ENCODE measurements at places on chromosomes 11 and 22.

- DNase-seq = no peak
Measured at GRCh38 chr11:122852796-122853160, 14.5 kb downstream of the CRTAM start.

DNA sequence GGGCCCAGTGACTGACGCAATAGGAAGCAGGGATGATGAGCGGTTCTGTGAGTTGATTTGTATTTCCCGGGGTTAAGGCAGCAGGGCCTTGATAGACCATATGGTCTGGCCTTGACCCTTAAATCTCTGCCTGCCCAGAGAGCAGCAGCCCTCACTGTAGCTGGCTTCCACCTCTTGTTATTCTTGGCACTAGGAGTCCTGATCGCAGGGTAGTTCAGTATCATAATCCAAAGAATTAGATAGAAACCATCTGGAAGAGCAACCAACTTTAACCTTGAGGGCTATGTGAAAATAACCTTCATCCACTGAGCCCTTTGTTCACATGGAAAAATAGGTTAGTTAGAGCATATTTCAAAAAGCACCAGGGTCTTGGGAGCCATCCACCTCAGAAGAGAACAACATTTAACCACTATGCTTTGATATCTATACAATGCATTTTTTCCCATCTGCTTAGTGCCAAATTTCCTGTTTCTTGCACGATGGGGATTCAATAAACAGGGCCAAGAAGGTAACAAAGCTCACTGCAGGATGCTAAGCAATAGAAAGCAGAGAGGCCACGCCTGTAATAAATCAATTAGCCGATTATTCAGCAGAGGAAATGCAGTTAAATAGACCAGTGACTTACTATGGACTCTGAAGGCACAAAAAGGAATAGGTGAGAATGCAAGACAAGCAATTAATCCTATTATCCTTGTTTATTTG is 761.3 kb downstream of the OPCML start:
- no peak for DNase-seq

GRCh38 chr11:64772303-64773018 is 5.9 kb downstream of the SF1 start:
- no peak for DNase-seq

- no peak for DNase-seq
Measured at GRCh38 chr11:71222318-71223080, 29.9 kb downstream of the SHANK2 start.

GRCh38 chr11:117061256-117061655 is 37.0 kb downstream of the SIK3 start:
- no peak for DNase-seq

GRCh38 chr11:67073908-67074307 is 17.3 kb downstream of the RHOD start:
- DNase-seq = no peak

DNA sequence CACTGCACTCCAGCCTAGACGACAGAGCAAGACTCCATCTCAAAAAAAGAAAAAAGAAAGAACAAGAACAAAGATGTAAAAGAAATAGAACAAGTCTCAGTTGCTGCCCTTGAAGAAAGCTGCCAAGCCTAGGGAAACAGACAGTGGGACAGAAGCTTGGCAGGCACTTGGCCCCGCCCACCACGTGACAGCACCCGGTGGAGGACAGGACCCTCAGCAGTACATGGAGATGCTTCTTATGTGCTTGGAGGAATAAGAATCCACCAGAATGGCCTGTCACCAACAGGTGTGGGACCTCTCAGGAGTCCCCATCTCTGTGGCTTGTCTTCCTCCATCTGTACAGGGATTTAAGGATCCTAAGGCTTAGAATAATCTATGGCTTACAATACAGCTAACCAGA is 7.6 kb upstream of the TMPRSS6 start:
- no peak for DNase-seq

GRCh38 chr22:46736705-46737104 is 1.3 kb downstream of the CERK start:
- no peak for DNase-seq

GRCh38 chr11:12362857-12363256 is 14.5 kb upstream of the PARVA start:
- no peak for DNase-seq

GRCh38 chr11:128260398-128260797 is 327.0 kb downstream of the ETS1 start:
- DNase-seq = no peak

DNA sequence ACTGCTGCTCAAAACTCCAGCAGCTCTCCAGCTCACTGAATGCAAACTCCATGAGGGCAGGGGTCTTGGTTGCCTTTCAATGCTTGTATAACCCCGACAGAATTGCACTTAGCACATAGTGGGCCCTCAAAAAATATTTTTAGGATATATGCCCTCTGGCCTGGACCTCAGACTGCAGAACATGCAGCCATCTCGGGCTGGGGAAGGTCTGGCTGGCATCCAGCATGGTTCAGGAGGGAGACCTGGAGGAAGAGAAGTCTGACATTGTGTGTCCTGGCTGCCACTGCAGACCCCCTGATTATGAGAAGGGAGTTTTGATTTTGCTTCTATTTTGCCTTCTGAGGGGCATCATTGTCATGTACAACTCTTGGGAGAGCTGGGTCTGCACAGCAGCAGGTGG is 109.5 kb upstream of the PARVA start:
- no peak for DNase-seq

GRCh38 chr22:42410708-42411107 is 21.5 kb downstream of the NFAM1 start:
- no peak for DNase-seq

DNA sequence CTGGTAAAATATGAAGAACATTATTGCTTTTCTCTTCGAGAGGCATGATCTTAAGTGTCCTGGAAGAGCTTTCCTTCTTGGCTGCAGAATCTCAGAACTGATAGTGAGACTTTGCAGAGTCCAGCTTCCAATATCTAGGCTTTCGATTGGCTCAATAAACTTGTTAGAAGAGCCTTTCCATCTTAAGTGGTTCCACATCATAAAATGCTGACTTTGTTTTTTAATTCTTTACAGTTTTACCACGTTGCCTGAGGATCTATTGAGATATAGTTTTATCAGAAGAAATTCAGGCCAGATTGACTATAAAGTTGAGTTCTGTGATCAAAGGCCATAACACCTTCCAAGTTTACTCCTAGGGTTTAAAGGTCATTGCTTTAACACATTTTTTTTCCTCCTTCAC is 15.6 kb upstream of the DNAJB7 start:
- no peak for DNase-seq

- DNase-seq = no peak
Measured at GRCh38 chr11:34006876-34007275, 44.7 kb upstream of the CAPRIN1 start.

DNA sequence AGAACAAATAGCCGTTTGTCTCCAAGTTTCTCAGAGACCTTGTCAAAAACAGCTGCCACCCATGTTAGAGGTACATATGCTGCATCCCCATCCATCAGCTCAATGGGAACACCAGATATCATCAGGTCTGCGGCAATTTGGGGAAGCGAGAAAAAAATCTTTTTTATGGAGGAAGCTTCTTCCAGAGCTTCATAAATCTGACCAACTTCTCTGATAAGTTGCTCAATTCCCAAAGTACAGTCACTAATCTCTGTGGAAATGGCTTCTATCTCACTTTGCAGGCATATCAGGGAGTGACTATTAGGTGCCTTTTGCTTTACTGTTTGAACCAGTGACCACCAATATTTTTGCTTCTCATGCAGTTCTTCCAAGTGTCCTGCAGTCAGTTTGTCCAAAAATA is 34.3 kb upstream of the MRPL17 start:
- DNase-seq = no peak

DNA sequence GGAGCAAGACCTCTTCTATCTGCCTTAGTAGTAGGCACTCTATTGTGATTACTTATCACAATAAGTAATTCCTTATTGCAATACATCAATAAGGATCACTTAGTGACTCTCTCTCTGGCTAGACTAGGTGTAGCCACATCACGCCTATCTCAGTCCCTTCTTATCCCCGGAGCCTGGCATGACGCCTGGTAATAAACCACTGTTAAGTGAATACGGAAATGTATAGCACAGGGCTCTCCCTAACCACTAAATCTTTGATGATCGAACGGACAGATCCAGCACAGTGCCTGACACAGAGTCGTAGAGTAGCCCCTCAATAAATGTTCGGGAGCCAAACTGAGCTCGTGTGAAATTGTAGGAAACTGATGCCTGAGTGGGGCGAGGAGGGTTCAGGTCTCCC is 143.3 kb downstream of the FBXO7 start:
- no peak for DNase-seq

- no peak for DNase-seq
Measured at GRCh38 chr22:39906207-39906606, 5.3 kb downstream of the GRAP2 start.

GRCh38 chr11:84594602-84595001 is 1032.5 kb downstream of the DLG2 start:
- DNase-seq = no peak

DNA sequence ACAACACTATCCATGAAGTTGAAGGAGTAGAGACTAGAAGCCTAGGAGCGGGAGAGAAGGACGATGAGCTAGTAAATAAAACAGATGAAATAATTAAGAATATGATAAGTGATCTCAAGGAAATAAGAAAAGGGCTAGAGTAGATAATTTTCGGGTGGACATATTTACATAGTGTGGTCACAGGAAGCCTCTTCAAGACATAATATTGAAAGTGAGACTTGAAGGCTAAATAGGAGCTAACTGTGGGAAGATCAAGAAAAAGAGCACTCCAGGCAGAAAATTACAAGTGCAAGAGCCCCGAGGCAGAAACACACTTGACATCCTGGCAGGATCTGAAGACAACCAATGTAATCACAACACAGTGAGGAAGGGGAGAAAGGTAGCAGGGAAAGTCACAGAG is 11.9 kb upstream of the PPFIBP2 start:
- DNase-seq = no peak

- no peak for DNase-seq
Measured at GRCh38 chr11:65128182-65129145, 5.9 kb downstream of the SYVN1 start.

DNA sequence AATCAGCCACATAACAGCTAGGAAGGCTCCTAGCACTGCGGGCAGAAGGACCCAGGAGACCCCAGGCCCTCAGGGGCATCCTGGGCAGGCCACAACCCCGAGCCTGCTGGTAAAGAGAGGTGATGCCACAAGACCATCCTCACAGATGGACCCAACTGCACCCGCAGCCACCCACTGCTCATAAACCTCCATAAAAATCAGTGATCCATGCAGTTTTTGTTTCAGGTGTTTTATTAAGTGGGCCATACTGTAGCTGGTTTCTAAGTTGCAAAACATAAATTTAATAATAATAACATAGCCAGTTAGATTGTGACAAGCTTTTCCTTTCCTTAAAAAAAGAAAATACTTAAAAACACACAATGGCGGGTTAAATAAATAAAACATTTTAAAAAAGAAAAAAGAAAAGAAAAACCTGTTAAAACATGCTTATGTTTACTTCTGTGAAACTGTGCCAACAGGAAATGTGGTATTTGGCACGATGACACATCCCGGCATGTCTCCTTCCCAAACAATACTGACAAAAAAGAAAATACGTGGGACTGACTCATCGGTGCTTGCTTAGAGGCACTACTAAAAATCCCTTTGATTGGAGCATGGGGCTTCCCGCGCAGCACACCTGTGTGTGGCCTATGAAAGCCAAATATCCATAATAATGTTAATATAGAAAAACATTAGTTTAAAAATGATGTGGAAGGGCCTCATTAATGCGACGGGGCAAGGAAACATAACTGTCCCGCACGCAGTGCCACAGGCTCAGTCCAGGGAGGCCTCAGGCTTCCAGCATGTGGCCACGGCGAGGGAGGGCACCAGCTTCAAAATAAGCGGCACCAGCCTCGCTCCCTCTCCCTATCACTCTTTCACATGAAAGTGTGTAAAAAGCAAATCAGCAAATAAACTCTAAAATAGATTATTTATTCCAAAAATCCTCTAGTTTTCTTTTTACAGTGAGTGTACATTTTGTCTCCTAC is 47.5 kb upstream of the SCUBE2 start:
- DNase-seq = no peak

- DNase-seq = no peak
Measured at GRCh38 chr22:29715240-29715639, 4.6 kb upstream of the CABP7 start.

DNA sequence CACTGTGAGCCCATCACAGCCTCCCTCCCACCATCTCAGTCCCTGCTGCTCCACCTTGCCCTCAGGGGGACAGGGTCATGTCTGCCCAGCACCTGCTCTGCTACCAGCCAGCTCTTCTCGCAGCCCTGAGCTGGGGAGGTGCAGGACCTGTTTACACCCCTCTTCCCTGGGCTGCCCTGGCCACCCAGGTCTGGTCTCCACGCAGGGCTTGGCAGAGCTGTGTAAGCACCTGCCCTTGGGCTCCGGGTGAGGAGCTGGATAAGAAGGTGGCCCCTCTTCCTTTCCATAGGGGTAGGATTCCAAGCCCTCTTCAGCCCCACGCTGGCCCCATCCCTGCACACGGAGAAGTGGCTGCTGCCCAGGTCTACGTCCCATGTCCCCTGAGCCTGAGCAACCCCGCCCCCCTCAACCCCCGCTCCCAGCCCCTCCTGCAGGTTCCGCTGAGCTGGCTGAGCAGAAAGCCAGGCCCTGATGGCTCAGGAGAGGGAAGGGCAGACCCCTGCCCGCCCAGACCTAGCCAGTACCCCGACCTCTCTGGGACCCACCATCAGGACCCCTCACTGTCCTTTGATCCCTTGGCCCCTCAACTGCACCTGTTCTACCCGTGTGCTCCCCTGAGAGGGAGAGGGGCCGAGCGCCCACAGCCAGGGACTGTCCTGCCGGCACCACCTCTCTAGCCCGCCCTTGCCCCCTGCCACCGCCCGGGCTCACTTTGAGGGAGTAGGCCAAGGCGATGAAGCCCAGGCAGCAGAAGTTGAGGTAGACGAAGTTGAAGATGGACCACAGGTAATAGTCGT is 3.2 kb downstream of the IFITM10 start:
- DNase-seq = no peak

DNA sequence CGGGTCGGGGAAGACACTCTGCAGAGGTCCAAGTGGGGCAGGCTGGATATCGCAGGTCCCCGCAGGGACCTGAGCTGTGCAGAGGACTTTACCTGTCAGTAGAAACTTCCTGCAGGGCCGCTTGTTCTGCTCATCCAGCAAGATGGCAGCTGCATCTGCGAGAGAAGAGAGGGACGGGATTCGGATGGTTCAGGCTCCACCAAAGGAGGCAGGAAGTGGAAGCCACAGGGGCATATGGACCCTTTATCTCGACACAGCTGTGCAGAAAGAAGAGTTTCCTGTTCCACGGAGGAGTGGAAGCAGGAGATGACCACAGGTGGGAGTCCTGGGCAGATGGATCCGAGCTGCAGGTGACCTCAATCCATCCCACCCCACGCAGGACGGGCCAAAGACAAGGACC is 22.5 kb downstream of the CABP7 start:
- no peak for DNase-seq

GRCh38 chr11:119155733-119156492 is 7.1 kb downstream of the ABCG4 start:
- DNase-seq = no peak
